ENCODE measurements at places on chromosomes 1 and 21.

DNA sequence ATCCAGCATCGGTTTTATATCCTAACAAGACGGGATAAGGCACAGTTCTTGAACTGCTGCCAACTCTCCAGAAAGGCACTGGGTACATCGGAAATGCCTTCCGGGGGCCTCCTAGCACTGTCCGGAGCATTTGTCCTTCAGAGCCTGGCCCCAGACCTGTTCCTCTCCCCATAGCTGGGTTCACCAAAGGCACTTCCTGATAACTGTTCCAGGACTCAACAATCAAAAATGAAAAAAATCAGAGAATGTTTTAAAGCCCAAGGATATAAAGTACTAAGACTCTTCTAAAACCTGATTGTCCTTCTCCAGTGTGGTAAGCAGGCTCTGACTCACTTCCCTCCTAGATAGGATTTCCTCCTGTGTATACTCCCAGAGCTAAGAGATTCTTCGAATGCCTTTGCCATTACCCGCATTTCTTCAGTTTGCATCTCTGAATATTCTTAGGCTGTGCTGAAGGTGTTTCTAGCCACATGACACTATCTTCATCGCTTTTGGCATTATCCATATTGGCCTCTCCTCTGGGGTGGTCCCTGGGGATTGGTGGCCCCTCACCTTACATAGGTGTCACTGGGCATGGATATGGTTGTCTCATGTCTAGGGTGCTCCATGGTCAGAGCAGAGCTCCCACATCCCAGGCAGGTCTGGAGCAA lies 112.9 kb downstream of the ZBTB18 start:
- peak; percentile 54 for DNase-seq

- DNase-seq: no peak
Measured at GRCh38 chr1:115193046-115193828, 103.9 kb upstream of the TSPAN2 start.

DNA sequence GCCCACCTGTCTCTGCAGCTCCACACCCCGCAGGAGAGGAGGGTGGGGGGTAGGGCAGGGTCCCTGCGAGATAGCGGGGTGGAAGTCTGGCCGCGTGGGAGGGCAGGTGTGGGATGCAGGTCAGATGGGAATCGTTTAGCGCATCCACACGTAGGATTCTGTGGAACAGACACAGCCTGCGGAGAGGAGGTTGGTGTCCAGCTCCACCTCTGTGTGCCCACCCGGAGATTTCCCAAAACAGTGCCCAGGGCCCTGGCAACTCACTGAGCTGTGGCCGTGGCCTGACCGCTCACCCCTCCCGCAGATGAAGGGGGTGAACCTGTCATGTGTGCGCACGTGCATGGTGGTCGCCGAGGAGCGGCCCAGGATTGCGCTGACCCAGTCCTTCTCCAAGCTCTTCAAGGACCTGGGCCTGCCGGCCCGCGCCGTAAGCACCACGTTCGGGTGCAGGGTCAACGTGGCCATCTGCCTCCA lies 46.9 kb downstream of the S100B start:
- no peak for DNase-seq

GRCh38 chr1:61268546-61269240 lies 186.3 kb downstream of the NFIA start:
- DNase-seq: no peak

GRCh38 chr1:145695821-145696629 lies 11.1 kb downstream of the PDZK1 start:
- peak; percentile 27 for DNase-seq

DNA sequence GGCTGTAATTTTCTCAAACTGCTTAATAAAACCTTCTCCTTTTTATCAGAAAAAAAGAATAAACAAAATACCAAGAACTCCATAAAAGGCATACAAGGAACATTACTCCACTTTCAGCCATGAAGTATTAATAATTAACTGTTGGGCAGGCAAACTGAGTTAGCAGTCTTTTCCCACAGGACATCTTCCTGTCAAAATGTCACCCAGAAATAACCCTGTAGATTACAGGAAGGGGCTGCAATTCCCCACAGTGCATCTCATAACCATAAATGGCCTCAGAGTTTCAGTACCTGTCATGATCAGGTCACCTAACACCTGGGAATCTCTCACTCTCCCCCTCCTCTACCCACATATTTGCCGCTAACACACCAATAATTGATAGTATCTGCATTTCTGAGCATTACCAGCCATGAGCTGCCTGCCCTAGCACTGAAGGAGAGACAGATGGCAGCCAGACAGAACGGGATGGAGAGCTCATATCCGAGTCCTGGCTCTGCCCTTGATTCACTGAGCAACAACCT lies 475.0 kb downstream of the SMYD3 start:
- DNase-seq: no peak

DNA sequence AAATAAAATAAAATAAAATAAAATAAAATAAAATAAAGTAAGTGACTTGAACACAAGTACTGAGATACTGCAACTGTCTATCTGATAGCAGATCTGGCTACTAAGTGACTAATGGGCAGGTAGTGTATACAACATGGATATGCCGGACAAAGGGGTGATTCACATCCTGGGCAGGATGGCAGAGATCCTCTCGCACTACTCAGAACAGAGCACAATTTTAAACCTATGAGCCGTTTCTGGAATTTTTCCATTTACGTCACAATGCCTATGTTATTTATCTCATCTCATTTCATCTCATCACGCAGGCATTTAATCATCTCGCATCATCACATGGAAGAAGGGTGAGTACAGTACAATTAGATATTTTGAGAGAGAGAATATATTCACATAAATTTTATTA lies 233.3 kb upstream of the COA6 start:
- DNase-seq: no peak

DNA sequence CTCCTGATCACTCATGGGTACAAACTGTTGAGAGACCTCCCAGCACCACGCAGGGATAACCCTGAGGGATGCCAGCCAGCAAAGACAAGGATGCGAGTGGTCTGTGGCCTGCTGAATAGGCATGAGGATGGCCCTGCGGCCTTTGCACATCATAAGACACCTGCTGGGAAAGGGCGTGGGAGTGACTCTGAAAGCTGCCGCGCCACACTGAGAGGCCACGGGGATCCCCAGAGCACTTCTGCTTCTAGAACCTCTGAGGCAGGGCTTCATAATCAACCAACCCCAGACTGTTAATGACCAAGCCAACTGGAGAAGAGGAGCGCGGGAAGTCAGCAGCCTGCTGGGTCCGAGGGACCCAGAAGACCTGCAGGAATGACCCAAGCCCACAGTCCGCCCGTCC lies 73.8 kb downstream of the SH3BGR start:
- no peak for DNase-seq

DNA sequence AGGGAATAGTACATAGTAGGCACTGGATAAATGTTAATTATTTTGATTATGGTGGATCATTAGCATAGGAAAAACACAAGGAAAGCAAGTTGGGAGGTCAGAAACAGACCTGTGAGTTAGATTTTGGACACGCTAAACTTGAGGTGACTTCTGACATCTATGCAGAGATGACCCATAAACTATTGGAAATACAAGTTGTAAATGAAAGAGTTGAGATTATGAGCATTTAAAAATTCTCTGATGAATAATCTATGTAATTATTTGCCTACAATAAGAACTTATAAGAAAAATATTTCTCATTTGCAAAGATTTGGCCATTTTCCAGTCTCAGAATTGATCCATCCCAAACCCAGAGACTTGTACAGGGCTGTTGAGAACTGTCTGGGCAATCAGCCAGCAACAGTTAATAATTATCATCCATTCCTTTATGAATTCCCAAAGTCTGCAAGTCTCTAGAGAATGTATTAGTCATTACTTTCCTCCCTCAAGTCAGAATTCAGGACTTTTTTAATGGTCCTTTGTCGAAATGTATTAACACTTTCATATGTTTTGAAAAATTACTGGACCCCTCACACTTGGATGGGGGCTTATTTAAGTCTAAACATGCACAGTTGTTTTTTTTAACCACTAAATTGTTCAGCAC lies 19.4 kb upstream of the SLAMF6 start:
- DNase-seq: no peak

DNA sequence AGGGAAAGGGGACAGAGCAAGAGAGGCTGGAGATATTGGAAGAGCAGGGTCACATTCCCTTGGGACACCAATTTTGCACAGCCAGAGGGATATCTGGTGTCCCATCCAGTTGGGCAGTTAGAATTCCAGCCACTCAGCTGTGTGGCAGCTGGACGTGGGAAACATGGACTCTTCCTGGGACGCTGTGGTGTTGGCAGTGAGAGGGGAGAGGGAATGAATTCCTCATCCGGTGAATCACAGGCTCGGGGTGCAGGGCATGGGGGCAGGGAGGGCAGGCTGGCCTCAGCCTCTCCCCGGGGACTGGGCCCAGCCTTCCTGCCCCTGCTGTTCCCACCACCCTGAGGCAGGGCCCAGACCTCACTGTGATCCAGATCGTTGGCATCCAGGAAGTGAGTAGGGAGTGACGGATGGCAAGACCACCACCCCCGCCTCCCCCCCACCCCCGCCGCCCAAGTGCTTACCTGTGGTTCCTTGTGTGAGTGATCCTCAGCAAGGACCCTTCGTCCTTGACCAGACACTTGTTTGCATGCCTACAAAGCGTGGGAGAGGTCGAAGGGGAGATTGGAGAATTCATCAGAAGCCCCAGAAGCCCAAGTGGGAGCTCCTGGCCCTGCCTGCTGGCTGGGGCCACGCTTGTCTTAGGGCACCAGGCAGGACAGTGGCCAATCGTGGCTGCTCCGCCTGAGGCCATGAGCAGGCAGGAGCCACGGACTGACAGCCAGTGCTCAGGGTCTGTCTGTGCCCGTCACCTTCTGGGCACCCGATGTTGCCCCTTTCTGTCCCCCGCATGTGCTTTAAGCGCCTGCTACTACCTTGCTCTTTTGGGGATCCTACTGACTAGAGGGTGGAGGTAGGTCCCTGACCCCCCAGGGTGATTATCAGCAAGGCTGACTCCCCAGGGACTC lies 8.7 kb downstream of the WNT3A start:
- no peak for DNase-seq

GRCh38 chr1:19698181-19698580 lies 33.5 kb downstream of the HTR6 start:
- DNase-seq: no peak

DNA sequence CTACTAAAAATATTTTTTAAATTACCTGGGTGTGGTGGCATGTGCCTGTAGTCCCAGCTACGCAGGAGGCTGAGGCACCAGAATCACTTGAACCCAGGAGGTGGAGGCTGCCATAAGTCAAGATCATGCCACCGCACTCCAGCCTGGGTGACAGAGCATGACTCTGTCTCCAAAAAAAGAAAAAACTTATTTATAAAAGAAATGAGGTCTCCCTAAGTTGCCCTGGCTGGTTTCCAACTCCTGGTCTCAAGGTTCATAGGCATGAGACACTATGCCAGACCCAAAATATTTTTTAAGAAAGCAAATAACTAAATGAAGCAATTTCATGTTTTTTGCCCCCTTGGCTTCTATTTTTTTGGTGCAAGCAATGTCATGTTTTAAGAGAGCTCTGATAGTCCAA lies 32.9 kb downstream of the EIF4G3 start:
- DNase-seq: no peak

DNA sequence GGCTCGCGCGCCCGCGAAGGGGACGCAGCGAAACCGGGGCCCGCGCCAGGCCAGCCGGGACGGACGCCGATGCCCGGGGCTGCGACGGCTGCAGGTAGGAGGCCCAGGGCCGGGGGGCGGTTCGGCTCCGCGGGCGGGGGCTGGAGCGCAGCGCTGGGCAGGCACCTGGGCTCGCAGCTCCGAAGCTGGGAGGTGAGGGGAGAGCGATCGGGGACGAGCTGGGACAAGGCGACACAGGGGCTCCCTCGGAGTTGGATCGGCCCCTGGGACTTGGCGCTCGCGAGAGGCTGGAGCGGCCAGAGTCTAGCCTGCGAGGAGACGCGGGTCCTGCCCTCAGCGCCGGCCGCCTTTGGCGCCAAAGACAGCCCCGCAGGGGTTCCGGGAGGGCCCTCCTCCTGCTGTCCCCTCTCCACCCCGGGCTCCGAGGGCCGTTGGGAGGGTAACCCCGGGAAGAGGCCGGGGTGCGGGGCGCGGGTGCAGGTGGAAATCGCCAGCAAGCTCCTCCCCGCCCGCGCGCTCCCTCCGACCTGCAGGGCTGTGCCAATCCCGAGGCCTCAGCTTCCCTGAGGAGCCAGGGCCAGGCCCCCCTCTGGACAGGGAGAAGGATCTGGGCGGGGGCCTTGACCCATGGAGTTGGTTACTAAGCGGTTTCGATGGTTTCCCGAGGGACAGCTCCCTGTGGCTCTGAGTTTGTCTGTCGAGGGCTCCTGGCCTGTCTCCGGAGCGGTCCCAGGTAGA lies 401 bp downstream of the TP73 start:
- DNase-seq: no peak

DNA sequence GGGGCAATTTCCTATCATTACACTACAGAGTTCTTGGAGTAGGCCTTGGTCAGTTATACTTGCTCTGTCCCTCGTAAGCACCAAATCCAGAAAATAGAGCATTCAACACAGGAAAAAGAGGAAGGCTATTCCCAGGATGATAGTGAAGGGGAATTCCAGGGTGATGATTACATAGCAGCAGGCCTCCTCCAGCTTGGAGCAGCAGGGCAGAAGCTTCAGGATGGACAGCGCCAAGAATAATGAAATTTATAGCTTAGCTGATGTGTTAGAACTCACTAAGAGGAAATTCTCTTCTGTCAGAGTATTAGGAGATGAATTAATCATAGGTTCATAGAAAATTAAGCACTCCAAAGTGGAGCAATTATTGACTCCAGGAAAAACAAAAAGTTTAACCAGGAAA lies 10.8 kb upstream of the SMAP2 start:
- no peak for DNase-seq

- no peak for DNase-seq
Measured at GRCh38 chr1:169884634-169885033, 9.1 kb downstream of the SCYL3 start.

DNA sequence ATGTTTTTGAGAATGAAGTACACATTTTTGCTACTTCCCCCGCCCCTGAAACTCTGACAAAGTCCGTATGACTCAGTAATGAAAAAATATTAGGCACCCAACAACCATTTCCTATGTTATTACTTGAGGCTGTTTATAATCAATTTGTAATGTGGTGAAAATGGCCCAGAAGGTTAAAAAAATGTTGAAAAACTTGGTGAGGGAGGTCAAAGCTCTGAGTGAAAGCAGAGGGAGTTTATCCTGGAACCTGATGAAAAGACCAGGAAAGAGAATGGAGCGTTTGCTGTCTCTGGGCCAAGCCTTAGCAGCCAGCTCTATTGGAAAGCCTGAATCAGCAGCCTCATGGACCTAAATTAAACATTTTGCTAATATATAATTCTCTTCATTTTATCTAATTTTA lies 367.7 kb upstream of the NEGR1 start:
- no peak for DNase-seq

- DNase-seq: peak; percentile 52
Measured at GRCh38 chr1:3727042-3727824, 25.0 kb upstream of the CCDC27 start.

- DNase-seq: no peak
Measured at GRCh38 chr1:101265684-101266083, 28.9 kb downstream of the S1PR1 start.
